Stimulated activated CD4-positive, alpha-beta T cell treated with anti-CD3 and anti-CD28 coated beads, Interleukin-1b, Interleukin-23, amount 100 ng/mL, for 4 hours (primary cell): ENCODE measurements at places on chromosomes 12 and 14.
A peak's percentile ranks its signal among the peaks of the same experiment; 100 is the strongest.

DNA sequence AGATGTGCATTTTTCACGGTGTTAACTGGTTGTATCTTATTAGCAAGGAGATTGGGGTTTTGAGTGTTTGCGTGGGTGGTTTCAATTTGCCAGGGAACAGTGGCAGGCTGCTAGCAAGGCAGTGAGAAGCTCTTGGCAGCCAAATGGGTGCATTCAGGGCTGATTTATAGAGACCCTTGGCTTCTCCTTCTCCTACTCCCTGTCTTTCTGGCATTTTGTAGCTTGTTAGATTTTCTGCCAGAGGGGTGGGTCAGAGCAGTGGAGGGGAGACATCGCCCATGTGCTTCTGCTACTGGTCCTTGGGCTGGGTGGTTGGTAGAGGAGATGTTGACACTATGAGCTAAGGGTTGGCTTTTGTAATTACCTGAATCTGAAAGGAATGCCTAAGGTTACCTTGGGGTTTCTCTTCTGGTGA is 9.6 kb downstream of the CALM1 start:
- DNase-seq: no peak

DNA sequence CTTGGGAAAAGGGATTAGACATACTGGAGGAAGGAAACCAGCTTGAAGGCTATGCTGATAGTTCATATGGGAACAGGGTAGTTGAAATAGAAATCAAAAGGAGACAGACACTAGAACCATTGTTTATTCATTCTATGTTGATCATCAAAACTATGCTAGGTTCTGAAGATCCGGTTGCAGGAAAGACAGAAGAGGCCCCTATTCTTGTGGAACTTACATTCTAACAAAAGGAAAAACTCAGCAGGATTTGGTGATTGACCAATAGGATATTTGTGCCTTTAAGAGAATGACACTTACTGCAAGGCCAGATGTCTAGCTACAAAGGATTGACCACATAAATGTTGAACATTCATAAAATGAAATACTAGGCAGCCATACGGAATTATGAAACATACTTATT is 179.2 kb downstream of the AKAP6 start:
- DNase-seq: no peak

GRCh38 chr12:110932046-110932445 is 11.7 kb upstream of the MYL2 start:
- DNase-seq: no peak

DNA sequence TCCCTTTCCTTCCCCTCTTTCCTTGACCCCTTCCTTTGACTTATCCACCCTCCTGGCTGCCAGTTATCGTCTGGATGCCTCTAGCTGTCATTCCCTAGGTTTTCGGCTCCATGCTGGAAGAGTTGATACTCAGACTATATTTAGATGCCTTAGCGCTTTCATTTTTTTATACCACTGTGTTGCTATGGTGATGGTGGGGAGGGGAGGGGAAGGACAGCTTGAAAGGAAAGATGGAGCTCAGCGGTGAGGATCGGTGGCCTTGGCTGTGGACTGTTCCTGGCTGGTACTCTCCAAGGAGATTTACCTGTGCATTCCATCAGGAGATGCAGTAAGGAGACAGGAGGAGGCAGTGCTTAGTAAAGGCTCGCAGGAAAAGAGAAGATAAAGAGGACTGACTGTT is 108.7 kb downstream of the SLC8A3 start:
- no peak for DNase-seq

GRCh38 chr12:8513256-8513655 is at the start of gene CLEC4D:
Gene CLEC4D, plus strand, starts transcription at chr12:8513503. Its CDS starts 230 bp downstream, at chr12:8513733.
- DNase-seq: no peak

DNA sequence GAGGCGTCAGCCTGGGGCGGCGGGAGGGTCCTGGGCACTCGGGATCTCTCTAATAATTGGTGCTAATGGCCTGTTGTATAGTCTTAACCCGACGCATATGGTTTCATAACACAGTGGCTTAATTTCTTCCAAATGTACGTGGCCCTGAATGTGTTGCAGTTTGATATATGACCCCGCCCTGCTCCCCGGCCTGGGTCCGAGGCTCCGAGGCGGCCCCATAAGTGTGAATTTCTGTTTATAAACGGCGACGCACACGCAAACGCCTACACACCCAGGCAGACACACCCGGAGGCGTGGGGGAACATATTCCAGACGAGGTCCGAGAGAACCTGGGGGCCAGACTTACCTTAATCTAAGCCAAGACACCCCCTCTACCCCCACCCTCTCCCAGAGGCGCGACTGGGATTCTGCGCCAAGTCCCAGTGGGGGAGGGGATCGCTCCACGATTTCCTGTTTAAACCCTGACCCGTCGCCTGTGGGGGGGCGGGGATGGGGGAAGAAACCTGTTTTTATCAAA is 9.7 kb upstream of the HOXC6 start:
- no peak for DNase-seq

DNA sequence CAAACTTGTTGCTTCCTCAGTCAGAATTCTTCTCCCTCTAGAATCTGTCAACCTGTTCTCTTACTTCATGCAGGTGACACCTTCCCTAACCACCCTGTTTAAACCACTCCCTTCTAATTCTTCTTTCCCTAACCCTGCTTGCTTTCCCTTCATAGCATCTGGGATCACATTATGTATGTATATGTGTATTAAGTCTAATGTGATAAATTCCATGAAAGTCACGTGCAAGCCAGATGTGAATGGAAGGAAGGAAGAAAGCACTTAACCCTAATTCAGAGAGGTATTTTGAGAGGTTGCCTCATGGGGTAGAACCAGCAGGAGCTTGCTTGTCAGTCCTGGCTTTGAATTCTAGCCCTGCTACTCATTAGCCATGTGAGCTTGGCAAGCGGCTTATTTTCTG is 340.0 kb downstream of the TRHDE start:
- no peak for DNase-seq

DNA sequence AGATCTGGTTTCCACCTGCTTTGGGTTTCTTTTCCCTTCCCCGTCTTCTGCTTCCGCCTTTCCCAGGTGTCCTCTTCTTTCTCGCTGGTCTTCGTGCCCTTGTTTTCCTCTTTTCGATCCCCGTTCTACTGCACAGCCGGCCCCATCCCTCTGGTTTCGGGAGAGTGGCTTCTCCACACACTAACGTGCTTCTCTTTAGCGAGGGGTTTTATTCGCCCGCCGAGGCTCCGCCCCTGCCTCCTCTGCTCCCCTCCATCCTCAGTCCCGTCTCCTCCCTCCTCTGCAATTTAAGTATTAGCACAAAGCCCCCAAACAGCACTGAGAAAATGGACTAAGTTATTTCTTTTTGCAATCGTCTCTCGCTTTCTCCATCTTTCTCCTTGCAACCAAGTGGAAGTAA is at the start of gene SLC7A8:
Gene SLC7A8 (minus strand): TSS at position 182 of the 400 bp plus-strand sequence. CDS start 746 bp downstream, outside the sequence.
- DNase-seq: peak; percentile 8

- DNase-seq: no peak
Observed at GRCh38 chr12:80313209-80313608, 130.8 kb upstream of the PTPRQ start.

DNA sequence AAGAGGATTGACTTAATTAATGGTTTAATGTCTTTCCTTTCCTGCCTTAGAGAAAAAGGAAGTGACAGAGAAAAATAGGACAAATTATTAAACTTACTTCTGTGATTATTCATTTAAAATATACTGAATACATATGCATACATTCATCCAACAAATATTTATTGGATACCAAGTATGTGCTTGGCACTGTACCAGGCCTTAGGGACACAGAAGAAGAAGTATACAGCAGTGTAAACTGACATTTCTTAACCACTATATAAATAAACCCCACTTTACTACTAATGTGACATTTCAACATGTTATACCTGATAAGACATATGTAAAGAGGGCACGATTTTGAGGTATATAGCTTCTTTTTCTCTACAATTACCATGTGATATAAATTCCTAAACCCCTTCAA is 53.6 kb downstream of the ERO1A start:
- DNase-seq: no peak

DNA sequence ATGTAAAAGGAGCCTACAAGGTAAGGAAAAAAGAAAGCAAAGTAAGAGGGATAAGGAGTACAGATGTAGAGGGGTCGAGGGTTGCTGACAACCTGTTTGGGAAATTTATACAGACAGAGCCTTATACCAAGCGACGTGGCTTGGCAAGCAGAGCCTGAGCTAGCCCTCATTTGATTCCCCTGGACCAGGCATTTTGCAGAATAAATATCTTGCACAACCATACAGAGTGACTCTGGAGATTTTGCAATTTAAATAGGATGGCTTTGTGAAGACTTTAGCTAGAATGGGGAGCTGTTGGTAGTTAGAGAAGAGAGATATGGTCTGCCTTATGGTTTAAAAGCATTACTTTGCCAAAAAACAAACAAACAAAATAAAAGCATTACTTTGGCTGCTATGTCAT is 11.1 kb upstream of the ANO6 start:
- DNase-seq: no peak
